H7 (cell line): ENCODE measurements at places on chromosomes 12 and 14. TPM values are rescaled to one million over a fixed set of nuclear protein-coding genes. Genes with fewer than 3 reads are reported as not detected.
A peak's percentile ranks its signal among the peaks of the same experiment; 100 is the strongest.

- DNase-seq, result no peak
These were observed 9.1 kb downstream of the HEATR5A start for GRCh38 chr14:31411218-31411727.

DNA sequence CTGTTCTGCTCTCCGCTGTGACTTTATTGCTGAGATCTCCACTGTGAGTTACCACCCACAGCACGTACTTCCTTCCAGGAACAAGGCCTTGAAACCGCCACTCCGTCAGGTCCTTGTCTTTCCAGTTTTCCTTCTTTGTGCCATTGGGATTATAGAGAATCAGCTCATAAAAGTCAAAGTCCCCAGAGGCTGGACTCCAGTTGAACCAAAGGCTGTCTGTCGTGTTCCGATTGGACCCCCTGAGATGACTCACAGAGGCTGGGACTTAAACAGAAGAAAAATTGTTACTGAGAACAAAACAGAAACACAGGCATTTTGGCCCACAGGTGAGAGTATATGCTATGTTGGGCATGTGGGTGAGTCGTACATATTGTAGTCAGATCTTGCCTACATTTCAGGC lies 76.6 kb downstream of the PTPRB start:
- DNase-seq, result no peak

DNA sequence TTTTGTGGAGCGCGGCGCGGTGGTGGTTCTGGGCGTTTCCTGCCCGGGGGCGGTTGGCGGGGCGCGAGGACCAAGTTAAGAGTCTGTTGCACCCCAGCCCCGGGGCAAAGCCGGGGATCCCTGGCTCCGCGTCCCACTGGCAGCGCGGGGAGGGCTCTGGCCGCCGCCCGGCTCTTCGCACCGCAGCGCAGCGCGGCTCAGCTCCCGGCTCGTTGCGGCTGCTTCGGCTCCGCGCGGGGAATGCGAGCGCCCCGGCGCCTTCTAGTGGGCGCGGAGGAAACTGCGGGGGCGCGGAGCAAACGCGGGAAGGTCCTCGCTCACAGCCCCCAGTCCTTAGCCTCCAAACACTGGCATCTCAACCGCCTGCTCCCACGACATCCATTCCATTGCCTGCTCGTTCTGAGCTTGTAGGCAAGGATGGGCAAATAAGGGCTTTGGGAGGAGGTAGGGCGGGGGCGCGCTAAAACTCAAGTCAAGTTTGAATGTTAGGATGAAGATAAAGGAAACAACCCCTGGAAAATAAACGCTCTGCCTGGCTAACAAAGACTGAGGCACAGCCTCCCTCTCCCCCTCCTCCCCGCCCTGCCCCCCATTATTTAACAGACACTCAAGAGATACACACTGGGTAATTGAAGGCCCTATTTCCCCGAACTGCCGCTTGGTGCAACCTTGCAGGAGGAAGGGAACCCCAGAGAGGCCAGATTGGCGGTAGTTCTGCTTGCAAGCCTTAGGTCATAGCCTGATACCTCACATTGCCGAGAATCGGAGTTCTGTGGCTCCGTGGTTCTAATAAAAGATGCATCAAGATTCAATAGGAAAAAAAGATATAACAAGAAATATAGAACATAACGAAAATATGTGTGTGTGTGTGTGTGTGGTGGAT lies at the start of gene B4GALNT1:
B4GALNT1 (minus strand) TSS at position 244 of the 883 bp plus-strand sequence. CDS start 1,069 bp downstream, outside the sequence.
- peak; percentile 92 for DNase-seq

- DNase-seq, result no peak
These were observed 7.5 kb downstream of the C14orf180 start for GRCh38 chr14:104586832-104587620.

Gene DHRS2
- total RNA-seq, result 0.74 and 1.1 TPM in 2 replicates

Gene OTUB2
- 3.0 and 4.4 TPM in 2 replicates for total RNA-seq
